ENCODE measurements at places on chromosomes 16 and 17.

DNA sequence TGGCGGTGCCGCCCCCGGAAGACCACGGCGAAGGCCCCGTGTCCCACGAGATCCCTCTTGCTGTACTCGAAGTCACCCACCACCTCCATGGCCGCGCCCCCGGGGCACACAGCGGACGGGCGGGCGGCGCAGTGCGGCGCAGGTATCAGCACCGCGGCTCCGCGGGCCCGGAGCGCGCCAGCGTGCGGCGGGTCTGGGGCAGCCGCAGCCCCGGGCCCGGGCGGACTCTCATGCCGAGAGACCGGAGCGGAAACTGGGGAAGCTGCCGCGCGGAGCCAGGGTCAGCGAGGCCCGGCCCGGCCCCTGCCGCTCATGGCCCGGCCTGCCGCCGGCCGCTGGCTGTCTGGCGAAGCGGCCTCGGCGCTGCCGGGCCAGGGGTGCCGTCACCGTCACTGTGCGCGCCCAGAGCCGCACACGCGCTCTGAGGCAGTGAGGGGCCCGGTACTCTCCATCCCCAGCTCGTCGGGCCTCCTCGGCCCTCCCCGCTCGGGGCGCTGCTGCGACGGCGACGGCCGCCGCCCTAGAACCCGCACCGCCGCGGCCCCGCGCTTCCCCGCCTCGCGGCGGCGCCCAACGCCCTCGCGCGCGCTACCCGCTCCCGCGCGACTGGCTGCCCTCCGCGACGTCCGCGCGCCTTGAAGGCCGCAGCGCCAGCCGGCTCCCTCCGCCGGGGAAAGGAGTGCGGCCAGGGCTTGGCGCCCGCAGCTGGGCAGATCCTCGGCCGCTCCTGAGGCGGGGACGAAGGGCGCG, at the start of gene ULK2:
ULK2 (minus strand) TSS at position 608 of the 750 bp plus-strand sequence; CDS start at position 89, 519 bp downstream.
- DNase-seq: peak; percentile 15

- DNase-seq: peak; percentile 81
These were observed 133.8 kb upstream of the PLCG2 start for GRCh38 chr16:81645266-81645694.

DNA sequence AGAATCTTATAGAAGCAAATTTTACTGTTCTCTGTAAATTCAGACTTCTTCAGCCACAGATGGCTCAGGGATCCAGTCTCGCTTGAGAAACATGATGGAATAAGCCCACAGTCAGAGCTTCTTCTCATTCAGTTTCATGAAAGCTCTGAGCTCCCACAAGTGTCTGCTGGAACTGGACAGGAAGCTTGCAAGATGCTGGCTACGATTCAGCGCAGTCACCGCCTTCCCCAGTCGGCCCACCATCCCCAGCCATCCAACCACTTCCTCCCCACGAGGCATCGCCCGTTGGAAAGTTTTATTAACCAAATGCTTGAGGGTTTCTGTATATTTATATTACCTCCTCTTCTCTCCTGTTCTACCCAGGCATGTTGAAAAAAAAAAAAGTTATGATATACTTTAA, 171.7 kb downstream of the ZFHX3 start:
- DNase-seq: peak; percentile 80

DNA sequence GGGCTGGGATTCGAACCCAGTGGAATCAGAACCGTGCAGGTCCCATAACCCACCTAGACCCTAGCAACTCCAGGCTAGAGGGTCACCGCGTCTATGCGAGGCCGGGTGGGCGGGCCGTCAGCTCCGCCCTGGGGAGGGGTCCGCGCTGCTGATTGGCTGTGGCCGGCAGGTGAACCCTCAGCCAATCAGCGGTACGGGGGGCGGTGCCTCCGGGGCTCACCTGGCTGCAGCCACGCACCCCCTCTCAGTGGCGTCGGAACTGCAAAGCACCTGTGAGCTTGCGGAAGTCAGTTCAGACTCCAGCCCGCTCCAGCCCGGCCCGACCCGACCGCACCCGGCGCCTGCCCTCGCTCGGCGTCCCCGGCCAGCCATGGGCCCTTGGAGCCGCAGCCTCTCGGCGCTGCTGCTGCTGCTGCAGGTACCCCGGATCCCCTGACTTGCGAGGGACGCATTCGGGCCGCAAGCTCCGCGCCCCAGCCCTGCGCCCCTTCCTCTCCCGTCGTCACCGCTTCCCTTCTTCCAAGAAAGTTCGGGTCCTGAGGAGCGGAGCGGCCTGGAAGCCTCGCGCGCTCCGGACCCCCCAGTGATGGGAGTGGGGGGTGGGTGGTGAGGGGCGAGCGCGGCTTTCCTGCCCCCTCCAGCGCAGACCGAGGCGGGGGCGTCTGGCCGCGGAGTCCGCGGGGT, at the start of gene CDH1:
CDH1 (plus strand) TSS at position 247 of the 684 bp plus-strand sequence; CDS start at position 371, 124 bp downstream.
- no peak for DNase-seq

GRCh38 chr17:19487024-19487600, 46.5 kb upstream of the SLC47A1 start:
- no peak for DNase-seq

- DNase-seq: no peak
These were observed 17.5 kb downstream of the WWOX start for GRCh38 chr16:78116946-78117345.

- no peak for DNase-seq
These were observed 37.5 kb upstream of the SSTR5 start for GRCh38 chr16:1035066-1035415.

DNA sequence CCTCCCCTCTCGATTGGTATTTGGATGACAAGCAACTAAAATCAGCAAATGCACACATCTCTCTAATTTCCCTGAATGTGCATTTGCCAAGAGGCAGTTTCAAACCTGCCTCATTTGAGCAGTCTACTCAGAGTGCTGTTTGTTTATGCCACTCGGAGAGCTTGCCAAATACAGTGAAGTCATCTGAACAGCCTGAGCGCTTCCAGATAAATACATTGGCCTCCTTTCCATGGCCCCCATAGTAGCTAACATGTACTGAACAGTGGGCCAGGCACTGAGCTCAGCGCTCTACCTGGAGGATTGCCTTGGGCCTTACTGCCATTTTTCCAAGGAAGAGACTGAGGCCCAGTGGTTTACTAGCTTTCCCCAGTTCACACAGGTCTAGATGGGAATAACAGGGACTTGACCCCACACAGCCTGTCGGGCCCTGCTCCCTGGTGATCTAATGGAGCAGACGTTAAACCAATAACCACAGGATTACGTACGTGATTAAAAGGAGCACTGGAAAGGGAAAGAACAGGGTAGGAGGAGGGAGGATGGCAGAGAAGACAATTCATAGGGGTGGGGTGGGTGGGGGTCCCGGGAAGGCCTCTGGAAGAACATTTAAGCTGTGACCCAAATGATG, 18.7 kb upstream of the ANKRD40CL start:
- no peak for DNase-seq

Data from non-pigmented ciliary epithelial cell (primary cell).